Endodermal cell (in vitro differentiated cells): ENCODE measurements at places on chromosomes 11 and 22. TPM values are rescaled to one million over a fixed set of nuclear protein-coding genes. Genes with fewer than 3 reads are reported as not detected.
A peak's percentile ranks its signal among the peaks of the same experiment; 100 is the strongest.

DNA sequence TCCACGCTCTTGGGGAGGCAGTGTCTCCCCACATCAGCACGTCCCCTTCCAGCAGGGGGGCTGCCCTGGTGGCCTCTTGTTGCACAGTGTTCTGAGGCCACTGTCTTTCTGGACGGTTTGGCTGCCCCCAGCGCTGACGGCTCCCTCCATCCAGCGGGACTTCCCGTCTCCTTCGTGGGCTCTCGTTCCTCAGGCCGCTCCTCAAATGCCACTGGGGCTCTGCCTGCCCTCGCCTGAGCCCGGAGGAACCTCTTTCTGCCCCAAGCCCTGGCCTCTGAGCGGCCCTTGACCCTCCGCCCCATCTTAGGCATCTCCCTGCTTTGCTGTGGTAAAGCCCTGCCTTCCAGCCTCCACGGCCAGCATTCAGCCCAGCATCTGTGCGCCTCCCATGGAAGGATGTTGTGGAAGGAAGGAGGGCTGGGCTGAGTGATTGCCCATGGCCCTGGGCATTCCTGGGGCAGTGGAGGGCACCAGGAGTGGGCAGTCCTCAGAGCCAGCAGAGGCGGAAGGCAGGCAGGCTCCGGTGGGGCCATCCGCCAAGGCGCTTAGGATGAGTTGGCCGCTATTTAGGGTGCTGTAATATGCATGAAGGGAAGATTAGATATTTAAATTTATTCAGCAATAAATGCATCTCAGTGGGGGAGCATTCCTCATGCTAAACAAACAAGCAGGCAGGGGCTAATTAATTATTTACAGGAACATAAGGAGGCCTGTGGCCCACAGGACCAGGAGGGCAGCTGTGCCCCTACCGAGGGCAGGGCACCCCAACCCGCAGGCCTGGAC, 17.8 kb downstream of the OTUB1 start:
- DNase-seq: peak; percentile 57

Gene DGCR6
- 2.7 and 2.9 TPM in 2 replicates for total RNA-seq

GRCh38 chr11:82873919-82874333, 26.3 kb downstream of the PRCP start:
- no peak for DNase-seq

DNA sequence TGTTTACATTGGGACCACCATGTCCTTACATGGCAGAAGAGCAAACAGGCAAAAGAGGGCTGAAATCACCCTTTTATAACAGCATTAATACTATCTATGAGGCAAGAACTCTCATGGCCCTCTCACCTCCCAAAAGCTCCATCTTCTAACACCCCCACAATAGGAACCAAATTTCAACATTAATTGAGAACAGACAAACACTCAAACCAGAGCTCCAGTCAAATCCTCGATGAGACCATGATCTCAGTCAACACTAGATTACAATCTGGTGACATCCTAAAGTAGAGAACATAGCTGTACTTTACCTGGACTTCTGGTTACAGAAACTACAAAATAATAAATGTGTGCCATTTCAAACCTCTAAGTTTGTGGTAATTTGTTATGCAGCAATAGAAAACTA, 25.1 kb downstream of the OR2AG2 start:
- no peak for DNase-seq

- DNase-seq: no peak
Observed at GRCh38 chr11:3153291-3153861, 11.7 kb downstream of the OSBPL5 start.

- peak; percentile 92 for DNase-seq
Observed at GRCh38 chr11:118180300-118180703, 3.9 kb upstream of the SCN2B start.

DNA sequence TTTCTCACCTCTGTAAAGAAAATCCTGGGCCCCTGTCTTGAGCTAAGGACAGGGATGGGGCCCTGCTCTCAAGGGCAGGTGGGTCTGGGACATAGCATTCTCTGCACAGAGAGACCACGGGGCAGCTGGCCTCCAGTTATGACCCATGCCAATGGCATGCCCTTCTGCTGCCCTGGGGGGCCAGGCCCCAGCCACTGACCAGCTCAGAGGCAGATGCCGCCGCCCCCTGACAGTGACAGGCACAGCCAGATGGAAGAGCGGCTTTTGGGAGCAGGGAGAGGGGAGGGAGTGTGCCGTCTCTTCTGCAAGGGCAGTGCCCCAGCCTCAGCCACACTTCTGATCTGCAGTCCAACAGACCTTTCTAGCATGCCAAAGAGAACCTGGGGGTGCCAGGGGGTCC, 114.8 kb upstream of the NAV2 start:
- peak; percentile 51 for DNase-seq

Gene TRMU
- total RNA-seq: 72.6 and 79.7 TPM in 2 replicates

Gene OR51I1
- not detected in 2 replicates for total RNA-seq

GRCh38 chr11:27241311-27242122, 121.5 kb downstream of the CCDC34 start:
- DNase-seq: no peak

Gene GPHA2
- total RNA-seq: not detected in 3 replicates

DNA sequence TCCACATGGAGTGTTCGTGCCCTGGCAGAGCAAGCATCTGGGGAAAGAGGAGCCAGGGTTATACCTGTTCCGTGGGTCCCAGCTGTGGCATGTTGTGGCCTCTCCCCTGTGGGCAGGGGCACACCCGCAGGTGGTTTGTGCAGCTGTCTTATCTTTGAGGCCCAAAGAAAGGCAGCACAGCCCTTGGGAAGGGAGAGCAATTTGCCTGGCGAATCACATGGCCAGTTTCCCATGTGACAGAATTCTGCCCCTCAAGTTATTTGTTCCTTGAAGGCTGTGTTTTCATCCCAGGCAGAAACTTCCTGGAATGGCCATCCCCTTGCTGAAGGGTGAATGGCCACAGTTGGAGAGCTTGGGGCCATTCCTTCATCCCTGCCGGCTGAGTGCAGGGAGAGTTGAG, 16.4 kb upstream of the COX8A start:
- DNase-seq: no peak

Gene DEUP1
- 0.59 TPM in 1 of 2 replicates, not detected in the other for total RNA-seq

DNA sequence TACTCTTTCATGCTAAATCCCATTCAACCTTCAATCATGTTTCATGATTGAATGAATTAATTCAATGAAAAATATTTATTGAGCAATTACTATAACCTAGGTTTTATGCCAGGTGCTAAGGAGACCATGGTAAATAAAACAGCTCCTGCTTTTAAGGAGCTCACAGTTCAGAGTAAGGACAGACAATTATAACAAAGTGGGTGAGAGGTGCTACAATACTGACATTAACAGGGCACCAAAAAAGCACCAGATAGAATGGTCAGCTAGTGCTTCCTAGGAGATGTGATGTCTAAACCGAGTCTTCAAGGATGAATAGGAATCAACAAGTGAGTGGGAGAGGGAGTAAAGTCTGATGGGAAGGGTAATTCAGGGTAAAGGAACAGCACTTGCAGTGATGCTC, 366.7 kb downstream of the SOX6 start:
- DNase-seq: no peak

Gene CEND1
- not detected in 3 replicates for total RNA-seq

Gene DERL3
- total RNA-seq: 6.9 to 14.3 TPM (median 7.6 TPM) in 3 replicates

GRCh38 chr11:75276686-75277085, 36.1 kb downstream of the TPBGL start:
- DNase-seq: peak; percentile 44

DNA sequence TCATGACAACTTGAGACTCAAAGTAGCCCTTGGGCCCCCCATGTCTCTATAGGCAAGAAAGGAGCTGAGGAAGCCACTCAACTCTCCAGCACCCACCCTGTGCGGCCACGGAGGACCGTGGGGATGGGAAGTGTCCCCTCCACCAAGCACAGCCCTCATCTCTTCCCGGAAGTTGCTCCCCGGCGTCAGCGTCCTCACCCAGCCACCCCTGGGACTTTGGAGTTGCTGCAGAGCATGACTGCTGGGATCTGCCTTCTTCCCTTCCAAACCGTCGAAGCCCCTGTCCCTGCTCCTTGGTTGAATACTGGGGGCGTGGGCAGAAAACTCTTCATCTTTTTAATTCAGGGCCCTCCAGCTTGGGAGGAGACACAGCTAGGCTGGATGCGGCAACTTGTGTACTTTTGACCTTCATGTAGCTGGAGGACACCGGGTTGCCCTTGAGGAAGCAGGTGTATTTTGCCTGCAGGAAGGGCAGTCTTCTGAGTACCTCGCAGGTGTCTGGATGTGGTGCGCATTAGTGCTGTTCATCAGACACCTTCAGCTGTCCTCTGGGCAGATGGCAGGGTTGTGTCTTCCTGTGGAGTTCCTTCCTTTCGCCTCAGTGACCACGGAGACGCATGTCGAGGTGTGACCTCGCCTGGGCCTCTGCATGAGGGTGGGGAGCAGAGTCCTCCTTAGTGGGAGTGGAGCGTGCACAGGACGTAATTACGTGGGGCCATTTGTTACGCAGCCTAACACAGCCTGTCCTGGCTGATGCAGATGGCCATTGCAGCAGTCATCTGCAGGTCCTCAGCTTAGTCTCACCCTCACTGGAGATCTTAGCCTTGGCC, 12.2 kb upstream of the IFITM3 start:
- DNase-seq: no peak

- no peak for DNase-seq
Observed at GRCh38 chr11:108069947-108070346, 51.4 kb upstream of the ACAT1 start.

- DNase-seq: no peak
Observed at GRCh38 chr11:398826-399225, 4.8 kb downstream of the PKP3 start.

- peak; percentile 64 for DNase-seq
Observed at GRCh38 chr11:117583063-117583801, 213.8 kb downstream of the DSCAML1 start.

DNA sequence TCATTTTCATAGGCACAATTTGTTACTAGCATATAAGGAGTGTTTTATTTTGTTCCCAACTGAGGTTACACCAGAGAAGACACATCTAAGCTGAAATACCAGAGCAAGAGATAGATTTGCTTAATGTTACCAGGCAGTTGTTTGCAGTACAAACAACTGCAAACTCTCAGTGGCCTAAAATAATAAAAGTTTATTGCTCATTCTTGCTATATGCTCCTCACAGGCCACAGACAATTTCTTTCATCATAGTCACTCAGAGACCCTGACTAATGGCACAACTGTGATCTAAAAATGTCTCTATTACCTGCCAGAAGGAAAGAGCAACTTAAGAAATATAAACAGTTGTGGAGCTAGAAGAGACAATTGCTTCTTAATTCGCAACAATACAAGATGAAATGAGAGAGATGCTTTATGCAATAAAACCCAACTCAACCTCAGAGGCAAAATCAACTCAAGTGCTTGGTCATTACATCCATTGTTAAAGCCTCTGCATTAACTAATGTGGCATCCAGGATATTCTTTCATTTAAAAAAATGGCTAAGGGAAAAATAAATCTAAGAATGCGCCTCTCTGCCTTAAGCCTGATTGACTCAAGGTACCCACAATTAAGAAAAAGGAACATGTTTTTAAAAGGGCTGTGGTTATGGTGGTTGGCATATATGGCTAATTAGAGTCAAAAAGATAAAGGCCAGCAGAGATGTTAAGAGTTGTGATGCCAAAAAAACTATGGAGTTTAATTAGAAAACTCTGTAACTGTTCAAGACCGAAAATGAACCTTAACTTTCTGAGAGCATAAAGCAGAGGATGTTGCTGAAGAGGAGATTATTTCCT, 103.7 kb downstream of the CD44 start:
- no peak for DNase-seq

DNA sequence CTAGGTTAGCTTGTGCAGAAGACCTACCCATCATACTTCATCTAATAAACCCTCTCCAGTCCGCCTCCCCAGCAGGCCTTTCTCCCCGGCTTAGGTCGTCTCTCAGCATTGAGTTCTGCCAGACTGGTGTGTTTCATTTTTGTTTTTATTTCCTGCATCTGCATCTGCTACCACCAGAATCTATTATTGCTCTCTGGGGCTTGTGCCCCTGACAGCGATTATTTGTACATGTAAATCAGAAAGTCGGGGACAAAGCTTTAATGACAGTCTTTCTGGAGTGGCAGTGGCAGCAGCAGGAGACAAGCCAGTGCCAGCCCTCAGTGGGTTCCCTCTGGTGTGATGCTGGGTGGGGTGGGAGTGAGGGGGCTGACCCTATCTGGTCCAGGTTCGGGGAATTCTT, 127.5 kb downstream of the PKNOX2 start:
- DNase-seq: no peak

DNA sequence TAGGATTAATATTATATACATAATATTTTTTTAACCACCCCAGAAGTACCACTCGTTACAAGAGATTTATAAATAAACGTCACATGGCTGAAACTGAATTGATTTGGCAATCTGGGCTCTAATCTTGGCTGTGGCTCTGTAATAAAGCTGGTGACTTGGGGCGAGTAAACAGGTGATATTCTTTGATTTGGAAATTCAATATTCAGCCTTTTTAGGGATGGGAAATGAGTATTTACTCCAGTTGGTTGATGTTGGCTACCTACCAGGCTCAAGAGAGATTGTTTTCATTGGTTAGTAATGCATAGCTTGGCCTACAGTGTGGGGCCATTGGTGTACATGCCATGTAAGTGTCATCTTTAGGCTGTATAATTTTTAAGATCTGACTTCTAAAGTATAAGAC, 117.7 kb upstream of the SORL1-AS1 start:
- DNase-seq: no peak

DNA sequence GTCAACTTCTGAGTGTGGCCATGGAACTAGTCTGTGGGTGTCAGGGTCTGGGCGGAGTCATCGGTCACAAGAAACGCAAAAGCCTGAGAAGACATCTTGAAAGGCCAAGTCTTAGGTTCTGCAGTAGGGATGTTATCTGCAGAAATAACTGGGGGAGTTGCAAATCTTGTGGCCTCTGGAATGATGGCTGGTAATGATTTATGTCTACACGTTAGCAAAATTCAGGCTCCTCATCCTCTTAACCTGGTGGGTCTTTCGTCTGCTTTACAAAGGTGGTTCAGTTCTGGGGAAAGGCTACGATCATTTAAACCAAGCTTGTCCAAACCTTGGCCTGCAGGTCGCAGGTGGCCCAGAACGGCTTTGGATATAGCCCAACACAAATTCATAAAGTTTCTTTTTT, 7.4 kb upstream of the CYB5R3 start:
- no peak for DNase-seq

GRCh38 chr11:73195191-73196007, 22.7 kb upstream of the P2RY2 start:
- no peak for DNase-seq

Gene TTC9C
- total RNA-seq: 37.8 and 40.0 TPM in 2 replicates

GRCh38 chr22:46881373-46882118, 119.1 kb downstream of the TBC1D22A start:
- no peak for DNase-seq

Gene SMIM35
- not detected in 2 replicates for total RNA-seq

Gene BTG4
- not detected in 3 replicates for total RNA-seq

- peak; percentile 46 for DNase-seq
Observed at GRCh38 chr22:39208013-39208680, 36.6 kb downstream of the PDGFB start.

- DNase-seq: no peak
Observed at GRCh38 chr11:45961751-45962240, 39.3 kb downstream of the LARGE2 start.

- DNase-seq: no peak
Observed at GRCh38 chr11:116778556-116778955, 5.8 kb upstream of the BUD13 start.
